ENCODE measurements at places on chromosomes 4 and X. TPM values are rescaled to one million over a fixed set of nuclear protein-coding genes. Genes with fewer than 3 reads are reported as not detected.

GRCh38 chr4:82780170-82780751 lies 18.3 kb downstream of the SCD5 start:
- DNase-seq, result no peak

DNA sequence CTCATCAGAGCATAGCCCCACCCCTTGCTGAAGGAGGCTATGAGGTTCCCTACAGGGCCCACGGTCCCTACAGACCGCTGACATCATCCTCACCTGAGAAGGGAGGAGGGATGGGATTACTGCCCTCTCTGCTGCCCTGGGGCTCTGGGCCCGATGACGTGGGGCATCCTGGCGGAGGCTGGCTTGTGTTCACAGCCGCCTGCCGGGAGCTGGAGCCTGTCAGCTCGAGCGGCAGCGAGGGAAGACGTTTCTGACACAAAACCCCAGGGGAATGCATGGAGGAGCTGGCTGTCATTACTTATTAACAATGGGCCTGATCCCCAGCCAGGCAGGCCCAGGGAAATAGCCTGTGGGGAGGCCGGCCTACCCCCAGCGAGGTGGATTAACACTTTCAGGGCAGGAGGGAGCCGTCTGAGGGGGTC lies 106.6 kb upstream of the ATP6AP2 start:
- DNase-seq, result no peak

GRCh38 chr4:129950217-129950616 lies 854.3 kb downstream of the C4orf33 start:
- no peak for DNase-seq

Gene LARP7
- 48.2 TPM for total RNA-seq

Measured in esophagus muscularis mucosa (tissue), 4 donors.